ENCODE measurements at places on chromosomes 11 and 22. TPM values are rescaled to one million over a fixed set of nuclear protein-coding genes. Genes with fewer than 3 reads are reported as not detected.

DNA sequence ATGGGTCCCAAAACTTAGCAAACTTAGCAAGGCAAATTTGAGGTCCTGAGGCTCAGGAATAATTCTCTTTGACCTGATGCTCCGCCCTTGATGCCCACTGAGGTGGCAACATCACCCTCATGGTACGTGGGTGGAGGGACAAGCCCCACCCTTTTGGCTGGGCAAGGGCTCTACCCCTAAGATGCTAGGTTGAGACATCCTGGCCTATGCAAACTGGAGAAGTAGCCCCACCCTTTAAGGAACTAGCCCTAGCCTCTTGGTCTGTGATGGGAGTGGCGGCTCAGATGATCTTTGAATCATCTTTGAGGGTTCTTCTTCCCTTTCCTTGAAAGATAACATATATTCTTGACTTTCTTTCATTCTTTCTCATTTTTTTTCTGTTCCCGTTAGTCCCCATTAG lies 32.9 kb downstream of the CABIN1 start:
- no peak for DNase-seq

GRCh38 chr11:101126551-101127196 lies 2.9 kb downstream of the PGR start:
- DNase-seq = no peak

- no peak for DNase-seq
These were observed at the start of gene CACNA1I for GRCh38 chr22:39570665-39571064. TSS of gene CACNA1I (plus strand) at chr22:39570753. CDS start at chr22:39570753, 0 bp downstream.

DNA sequence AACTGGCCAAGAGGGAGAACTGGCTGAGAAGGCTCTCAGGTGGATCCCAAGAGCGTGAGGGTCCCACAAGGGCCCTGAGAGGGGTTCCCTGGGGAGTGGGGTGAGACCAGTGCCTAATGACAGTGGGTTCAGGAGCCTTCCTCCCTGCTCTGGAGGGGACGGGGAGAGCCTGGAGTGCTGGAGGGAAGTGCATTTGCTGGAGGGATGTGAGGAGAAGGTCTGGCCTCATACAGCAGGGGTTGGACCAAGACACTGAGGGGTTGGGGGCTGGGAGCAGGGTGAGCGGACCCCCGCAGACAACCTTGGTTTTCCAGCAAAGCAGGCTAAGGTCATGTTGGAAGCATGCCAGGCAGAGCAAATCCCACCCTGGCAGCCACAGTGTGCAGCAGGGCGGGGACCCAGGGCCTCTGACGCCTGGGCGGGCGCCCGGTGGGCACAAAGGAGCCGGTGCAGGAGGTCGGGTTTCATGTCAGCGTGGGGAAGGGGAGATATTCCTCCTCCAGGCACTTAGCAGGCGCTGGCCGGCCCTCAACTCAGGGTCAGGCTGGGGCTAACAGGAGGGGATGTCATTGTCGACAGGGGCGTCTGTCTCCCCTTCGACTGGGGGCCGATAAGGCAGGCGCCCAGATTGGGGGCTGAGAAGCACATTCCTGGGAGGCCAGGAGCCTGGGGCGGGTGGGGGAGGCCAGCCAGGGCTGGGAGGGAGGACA lies 3.1 kb upstream of the DERL3 start:
- DNase-seq = no peak

DNA sequence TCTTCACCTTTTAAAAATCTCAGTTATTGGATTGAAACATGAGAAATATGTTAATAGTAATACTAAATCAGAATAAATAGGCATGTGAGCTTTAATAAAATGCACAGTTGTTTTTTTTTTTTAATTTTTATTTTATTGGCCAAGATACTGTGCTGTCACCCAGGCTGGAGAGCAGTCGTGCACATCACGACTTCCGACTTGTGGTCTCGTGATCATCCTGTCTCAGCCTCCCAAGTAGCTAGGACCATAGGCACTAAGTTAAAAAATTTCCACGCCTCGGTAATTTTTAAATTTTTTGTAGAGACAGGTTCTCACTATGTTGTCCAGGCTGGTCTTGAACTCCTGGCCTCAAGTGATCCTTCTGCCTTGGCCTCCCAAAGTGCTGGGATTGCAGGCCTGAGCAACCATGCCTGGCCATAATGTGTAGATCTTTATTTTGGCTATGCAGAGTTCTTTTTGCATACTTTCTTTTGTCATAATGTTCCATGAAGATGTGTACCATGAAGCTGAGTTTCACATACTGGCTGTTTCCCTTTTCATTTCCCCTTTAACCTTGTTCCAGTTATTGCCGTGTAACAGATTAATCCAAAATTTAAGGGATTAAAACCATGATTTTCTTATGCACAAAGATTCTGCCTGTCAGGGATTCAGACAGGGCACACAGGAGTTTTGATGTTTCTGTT lies 16.0 kb downstream of the CAPRIN1 start:
- no peak for DNase-seq

- DNase-seq = no peak
These were observed 15.9 kb upstream of the IRAG1 start for GRCh38 chr11:10709299-10710086.

DNA sequence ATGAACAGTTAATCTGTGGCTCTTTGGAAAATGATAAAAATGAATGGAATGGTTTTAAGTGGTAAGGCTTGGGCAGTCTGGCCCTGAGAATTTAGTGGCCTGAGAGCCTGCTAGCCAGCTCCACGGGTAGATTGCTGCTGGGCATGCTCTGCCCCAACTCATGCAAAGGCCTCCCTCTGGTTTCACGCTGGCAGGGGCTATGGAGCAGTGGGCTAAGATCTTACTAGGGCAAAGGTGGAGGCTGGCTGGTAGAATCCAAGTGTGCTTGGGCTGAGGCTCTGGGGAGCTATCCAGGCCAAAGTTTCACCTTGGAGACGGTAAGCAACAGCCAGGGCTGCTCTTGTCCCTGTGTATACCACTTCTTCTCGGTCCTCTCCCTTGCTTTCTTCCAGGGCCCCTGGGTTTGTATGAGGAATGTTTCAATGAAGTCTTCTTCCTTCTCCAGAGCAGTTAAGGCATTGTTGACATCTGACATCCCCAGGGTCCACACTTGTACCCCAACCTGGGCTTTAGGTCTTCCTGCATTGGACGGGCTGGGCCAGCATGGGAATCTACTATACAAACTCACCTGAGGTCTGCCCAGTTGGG lies 27.4 kb downstream of the UBE2L3 start:
- no peak for DNase-seq

DNA sequence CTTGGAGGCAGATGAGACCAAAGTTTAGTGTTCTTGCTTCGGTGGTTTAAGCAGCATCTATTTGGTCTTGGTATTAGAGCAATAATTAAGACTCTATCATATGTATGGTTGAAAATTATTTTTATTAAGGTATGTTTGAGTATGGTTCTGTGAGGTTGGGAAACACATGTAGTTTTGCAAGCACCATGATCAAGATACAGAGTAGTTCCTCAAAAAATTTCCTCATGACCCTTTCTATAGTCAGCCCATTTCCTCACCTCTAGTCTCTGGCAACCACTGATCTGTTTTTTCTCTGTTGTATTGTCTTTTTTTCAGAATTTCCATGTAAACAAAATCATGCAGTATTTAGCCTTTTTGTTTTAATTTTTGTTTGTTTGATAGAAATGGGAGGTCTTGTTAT lies 18.4 kb downstream of the MTMR3 start:
- no peak for DNase-seq

DNA sequence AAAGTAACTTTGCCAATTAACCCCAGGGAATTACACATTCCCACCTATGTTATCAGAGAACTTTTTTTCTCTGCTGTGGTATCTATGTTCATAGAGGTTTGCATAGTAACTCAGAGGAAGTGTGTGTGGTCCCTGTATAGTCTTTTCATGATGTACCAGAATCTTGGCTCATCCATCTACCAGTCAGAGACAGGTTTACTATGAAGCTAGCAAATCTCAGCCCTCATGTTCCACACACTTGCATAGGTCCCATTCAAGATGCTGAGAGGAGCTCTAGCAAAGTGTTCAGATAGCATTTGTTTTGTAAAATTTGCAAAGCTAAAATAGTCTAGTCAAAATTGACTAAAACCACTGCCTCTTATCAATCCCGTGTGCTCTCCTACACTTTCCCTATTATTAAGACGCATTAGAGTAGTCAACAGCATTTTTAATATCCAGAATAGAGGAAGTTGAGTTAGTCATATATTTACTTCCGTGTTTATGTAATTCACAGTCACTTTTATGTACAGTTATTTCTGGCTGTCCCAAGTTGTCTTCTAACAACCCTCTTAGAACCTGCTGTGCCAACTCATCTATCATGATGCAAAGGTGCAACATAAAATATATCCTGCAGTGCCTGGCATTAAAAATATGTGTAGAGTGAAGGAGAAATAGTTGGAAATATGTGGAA lies 184.2 kb downstream of the FAM76B start:
- DNase-seq = no peak

DNA sequence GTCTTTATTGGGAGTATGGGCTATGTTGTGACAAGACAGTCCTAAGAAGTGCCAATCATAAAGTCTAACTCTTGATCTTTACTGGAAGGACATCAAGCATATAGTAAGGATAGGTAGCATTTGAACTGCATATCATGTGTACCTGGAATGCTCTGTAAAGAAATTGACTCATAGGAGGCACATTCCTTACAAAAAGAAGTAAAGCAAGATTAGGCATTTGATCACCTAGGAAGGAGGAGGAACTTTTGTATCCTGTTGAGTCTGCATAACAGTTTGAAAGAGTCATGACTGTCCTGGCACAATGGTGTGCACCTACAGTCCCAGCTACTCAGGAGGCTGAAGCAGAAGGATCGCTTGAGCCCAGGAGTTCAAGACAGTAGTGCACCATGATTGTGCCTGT lies 42.2 kb upstream of the DNAJB7 start:
- peak; percentile 51 for DNase-seq

DNA sequence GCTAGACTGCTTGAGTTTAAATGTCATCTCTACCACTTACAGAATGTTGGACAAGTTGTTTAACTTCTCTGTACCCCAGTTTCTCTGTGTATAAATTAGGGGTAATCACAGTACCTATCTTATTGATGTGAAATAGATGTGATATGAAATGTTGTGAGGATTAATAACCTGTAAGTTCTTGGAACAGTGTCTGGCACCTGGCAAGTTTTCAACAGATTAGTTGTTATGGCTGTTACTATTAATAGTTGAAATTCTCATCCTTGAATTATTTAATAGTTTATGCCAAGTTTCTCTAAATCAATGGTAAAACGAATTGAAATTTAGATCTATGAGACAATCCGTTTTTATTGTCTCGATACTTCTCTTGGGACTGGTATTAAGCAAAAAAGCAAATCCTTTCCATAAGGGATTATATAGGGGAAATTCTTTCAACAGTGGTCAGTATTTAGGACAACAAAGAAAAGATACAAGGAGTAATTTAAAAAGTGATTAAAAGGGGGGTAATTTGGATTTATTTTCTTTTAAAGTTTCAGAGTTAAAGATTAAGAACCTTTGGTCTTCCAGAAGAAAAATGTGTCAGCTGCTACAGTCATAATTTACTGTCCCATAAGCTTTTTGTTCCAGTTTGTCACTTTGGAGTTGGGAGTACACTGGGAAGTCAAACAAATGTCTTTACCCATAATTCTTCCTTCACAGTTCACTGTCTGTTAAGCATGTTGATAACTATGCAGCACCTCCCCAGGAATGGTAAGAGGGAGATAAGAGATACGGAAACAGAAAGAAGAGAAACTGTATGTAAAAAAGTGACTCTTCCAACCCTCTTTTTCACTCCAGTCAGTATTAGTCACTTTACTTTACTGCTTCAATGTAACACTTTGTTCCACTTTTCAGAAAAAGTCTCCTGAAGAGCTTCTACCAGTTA lies 13.2 kb downstream of the PDE3B start:
- DNase-seq = no peak

DNA sequence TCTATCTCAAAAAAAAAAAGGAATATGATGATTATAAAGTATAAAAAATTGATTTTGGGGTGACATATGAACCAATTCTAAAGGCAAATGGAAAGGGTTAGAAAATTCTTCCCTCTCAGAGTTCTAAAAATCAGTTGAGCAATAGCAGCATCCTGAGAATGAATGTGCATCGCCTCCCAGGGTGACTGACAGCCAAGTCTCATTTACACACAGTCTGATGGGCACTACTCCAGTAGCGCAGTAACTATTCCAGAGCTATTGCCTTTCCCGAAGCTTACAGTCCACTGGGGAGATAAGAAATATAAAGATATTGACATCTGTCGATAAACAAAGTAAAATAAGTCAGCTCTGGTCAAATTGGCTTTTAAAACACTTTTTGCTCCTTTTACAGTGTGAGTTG lies 32.3 kb upstream of the SORL1 start:
- DNase-seq = no peak

The UBQLNL gene
- total RNA-seq = not detected

The SLC35C1 gene
- total RNA-seq = 15.2 TPM

The IGSF9B gene
- not detected for total RNA-seq

The KRTAP5-11 gene
- not detected for total RNA-seq

The KCNE3 gene
- 0.28 TPM for total RNA-seq

The SYT9 gene
- total RNA-seq = not detected

The UBQLN3 gene
- total RNA-seq = not detected

The HMGXB4 gene
- total RNA-seq = 31.1 TPM

The KRTAP5-9 gene
- total RNA-seq = not detected

The MMP7 gene
- 1.3 TPM for total RNA-seq

The TBX10 gene
- total RNA-seq = not detected

The MS4A6E gene
- not detected for total RNA-seq

The PTPRCAP gene
- total RNA-seq = 1.2 TPM

All from PC-9 (cell line).